WTC11 (cell line): ENCODE measurements at places on chromosomes 2 and 18. TPM values are rescaled to one million over a fixed set of nuclear protein-coding genes. Genes with fewer than 3 reads are reported as not detected.

DNA sequence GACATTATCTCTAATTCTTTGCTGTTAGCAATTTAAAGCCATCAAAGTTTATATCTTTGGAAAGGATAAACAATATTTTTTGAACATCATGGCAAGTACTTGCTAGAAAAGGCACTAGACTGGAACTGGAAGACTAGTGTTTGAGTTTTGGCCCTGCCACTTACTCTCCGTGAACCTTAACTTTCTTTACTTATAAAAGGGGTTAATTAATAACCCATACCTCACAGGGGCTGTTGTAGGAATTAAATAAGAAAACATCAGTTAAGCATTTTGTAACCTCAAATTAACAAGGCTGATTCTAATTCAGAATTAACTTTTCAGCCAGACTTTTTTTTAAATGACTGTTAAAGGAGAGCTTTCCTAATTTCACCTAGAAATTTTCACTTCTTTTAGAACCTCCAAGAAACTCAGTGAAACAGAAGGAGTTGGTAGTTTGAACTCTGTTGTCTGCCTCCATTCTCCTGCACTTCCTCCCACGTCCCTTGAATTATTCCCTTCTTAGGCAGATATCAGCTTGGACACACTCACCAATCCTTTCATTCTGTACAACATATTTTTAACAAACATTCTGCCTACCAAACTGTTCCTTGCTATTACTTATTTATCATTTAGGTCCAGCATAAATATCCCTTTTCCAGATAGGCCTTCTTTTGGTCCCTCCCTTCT, 79.5 kb downstream of the COX7A2L start:
- no peak for DNase-seq

DNA sequence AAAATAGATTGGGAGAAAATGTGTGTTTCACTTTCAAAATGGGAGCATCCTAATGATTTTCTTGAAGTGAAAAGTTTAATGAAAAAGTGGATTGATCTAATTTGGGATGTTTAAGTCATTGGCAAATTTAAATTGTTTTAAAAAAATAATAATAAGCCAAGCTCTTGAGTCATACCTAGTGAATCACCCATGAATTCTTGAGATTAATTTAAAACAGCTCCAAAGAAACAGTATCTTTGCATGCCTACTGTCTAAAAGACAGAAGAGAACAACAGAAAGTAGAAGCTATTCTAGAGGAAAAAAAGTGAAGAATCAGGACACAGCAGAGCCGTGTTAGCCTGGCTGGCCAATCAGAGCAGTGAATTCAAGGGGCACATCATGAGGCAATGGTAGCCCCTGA, 7.7 kb downstream of the ACVR1C start:
- DNase-seq, result no peak

DNA sequence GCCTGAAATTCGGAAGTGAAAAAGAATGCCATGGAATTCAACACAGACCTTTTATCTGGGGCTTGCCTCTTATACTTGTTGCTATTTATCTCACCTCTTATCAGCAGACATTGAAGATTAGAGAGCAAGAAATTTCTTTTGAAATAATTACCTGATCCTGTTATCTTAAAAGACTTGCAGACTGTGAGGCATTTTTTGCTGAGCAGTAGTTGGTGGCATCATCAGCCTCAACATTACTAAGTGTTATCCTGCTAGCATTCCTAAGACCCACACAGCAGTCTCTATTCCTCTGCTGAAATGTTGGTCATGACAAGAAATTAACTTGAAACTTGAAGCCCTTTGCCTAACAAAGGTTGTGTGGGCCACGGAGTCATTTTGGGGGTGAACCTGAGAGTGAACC, 186.5 kb downstream of the TRIB2 start:
- DNase-seq, result no peak

Gene ANO7
- total RNA-seq, result 8.0 to 8.8 TPM (median 8.6 TPM) in 3 replicates

GRCh38 chr2:71831193-71831577, 316.5 kb downstream of the CYP26B1 start:
- DNase-seq, result no peak

Gene PARD6G
- 13.0 to 14.4 TPM (median 13.6 TPM) in 3 replicates for total RNA-seq

DNA sequence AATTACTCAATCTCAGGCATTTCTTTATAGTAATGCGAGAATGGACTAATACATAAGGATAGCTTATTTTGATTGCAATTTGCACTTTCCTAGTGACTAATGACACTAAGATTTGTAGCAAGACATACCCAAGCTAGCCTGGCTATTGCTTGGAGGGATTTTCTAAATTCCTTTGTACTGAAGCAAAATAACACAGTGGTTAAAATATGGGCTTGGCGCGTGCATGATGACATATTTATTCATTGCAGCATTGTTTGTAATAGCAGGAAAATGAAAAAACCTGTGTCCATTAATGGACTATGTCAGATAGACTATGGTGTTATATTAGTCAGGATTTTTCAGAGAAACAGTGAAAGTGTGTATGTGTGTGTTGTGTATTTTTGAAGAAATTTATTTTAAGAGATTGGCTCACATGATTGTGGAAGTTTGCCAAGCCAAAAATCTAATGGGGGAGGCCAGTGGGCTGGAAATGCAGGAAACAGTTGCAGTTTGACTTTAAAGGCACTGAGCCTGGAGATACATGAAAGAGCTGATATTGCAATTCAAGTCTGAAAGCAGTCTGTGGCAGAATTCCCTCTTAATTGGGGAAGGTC, 16.7 kb upstream of the LAPTM4A start:
- no peak for DNase-seq

DNA sequence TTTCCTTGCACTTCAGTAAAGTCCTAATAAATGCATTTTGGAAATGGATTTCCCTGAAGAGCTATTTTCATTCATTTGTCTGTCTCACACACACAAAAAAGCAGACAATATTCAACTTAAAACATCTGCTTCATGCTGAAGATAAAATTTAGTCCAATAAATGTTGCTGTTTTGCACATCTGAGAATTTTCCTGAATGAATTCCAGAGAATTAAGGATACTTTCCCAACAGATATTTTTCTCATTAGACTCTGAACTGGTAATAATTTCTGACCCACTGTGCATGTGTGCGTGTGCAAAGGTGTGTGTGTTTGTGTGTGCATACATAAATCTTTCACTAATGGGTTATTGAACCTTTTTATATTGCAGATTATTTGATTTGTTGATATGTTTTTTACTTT, 390.2 kb upstream of the TMEFF2 start:
- DNase-seq, result no peak

Gene CDH7
- 0.85 to 1.3 TPM (median 0.94 TPM) in 3 replicates for total RNA-seq

Gene FABP1
- total RNA-seq, result 0.39 to 1.1 TPM (median 0.46 TPM) in 3 replicates

Gene FKBP1B
- total RNA-seq, result 58.6 to 83.9 TPM (median 74.8 TPM) in 3 replicates

Gene MC2R
- not detected in 3 replicates for total RNA-seq

GRCh38 chr2:150538651-150539201, 51.3 kb upstream of the RND3 start:
- DNase-seq, result no peak

Gene RGPD3
- total RNA-seq, result 0.07 to 0.11 TPM (median 0.11 TPM) in 3 replicates

Gene SPC25
- 23.2 to 29.2 TPM (median 28.6 TPM) in 3 replicates for total RNA-seq

DNA sequence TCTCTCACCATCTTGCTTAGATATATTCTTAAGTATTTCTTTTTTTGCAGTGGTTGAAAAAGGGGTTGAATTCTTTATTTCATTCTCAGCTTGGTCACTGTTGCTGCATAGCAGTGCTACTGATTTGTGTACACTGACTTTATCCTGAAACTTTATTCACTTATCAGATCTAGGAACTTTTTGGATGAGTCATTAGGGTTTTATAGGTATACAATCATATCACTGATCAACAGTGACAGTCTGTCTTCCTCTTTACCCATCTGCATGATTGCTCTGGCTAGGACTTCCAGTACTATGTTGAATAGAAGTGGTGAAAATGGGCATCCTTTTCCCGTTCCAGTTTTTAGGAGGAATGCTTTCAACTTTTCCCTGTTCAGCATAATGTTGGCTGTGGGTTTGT, 6.5 kb downstream of the STARD6 start:
- no peak for DNase-seq

- DNase-seq, result no peak
Measured at GRCh38 chr18:74063023-74063422, 84.6 kb downstream of the FBXO15 start.

GRCh38 chr2:28601616-28602015, 105.8 kb downstream of the PLB1 start:
- DNase-seq, result no peak

Gene EML4
- total RNA-seq, result 89.9 to 94.7 TPM (median 92.6 TPM) in 3 replicates

DNA sequence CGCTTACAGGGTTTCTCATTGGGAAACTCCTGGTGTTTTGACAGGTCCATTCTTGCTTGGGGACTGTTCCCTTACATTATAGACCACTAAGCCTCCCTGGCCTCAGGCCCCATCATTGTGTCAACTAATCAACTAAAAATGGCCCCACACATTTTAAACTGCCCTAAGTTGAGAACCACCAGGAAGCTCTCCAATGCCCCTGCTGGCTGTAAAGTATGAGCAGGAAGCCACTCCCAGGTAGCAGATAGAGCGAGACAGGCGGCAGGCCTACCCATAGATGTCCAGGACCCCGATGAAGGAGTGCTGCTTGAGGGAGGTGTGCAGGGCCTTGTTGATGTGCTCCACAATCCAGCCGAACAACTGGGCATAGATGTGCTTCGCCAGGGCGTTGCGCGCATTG, 160.7 kb upstream of the ACAA2 start:
- no peak for DNase-seq

GRCh38 chr18:46322411-46322891, 218.3 kb downstream of the HAUS1 start:
- DNase-seq, result no peak

DNA sequence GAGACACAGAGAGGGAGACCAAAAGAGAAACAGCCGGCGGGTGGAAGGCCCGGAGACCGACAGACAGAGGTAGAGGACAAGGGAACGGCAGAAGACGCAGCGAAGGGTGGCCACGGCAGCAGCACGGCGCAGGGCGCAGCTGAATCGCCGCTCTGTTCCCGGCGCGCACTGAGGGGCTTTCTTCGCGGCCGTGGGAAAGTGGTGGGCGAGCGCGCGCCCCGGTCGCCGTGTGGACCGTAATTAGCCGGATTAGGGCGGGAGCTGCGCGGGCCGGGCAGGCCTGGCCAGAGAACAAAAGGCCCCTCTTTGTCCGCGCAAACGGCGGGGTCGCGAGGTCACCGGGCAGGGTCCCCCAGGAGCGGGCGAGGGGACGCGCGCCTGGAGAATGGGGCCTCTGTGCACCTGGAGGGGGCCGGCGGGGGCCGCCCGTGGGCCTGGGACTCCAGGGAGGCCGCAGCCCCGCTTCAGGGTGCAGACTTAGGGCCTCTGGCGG, 158.3 kb downstream of the ZFP36L2 start:
- DNase-seq, result no peak

DNA sequence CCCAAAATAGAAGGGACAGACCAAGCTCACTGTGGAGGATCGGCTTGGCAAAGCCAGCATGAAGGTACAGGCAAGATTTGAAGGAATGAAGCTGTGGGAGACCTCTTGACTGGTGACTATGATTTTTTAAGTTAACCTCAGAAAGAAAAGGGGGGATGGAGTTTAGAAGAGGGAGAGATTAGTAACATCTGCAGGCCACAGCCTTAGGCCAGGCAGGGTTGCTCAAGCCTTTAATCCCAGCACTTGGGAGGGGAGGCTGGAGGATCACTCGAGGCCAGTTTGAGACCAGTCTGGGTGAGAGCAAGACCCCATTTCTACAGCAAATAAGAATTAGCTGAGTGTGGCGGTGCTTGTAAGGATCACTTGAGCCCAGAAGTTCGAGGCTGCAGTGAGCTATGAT, 46.6 kb downstream of the ZNF532 start:
- DNase-seq, result no peak

Gene TXNDC2
- 0.09 to 0.26 TPM (median 0.14 TPM) in 3 replicates for total RNA-seq

GRCh38 chr2:220966636-220967035, 605.5 kb downstream of the EPHA4 start:
- no peak for DNase-seq

DNA sequence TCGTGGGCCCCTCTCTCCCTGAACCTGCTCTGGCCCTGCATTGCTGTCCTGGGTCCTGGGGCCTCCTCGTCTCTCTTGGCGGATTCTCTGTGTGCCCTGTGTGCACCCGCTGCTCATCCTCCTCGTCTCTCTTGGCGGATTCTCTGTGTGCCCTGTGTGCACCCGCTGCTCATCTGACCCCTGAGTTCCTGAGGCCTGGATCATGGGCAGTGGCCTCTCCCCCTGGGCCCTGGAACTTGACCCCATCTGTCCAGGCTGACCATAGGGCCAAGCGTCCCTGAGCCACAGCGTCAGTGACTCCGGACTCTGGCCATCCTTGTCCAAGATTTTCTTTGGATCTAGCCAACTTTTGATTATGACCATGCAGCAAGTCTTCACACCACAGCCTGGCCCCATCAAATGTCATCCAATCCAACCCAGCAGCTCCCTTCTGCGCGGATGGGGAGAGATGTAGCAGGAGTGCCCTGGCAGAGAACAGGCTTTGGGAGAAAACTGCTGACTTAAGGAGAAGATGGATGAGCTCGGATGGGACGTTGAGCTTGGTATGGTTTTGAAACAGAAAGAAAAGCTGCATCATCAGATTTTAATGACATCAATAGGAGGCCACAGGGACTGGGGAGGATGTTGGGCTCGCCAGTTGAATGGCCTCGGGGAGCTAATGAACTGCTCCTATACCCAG, 455.1 kb upstream of the HS6ST1 start:
- DNase-seq, result no peak

GRCh38 chr2:223954401-223954800, 2.9 kb upstream of the MRPL44 start:
- no peak for DNase-seq

DNA sequence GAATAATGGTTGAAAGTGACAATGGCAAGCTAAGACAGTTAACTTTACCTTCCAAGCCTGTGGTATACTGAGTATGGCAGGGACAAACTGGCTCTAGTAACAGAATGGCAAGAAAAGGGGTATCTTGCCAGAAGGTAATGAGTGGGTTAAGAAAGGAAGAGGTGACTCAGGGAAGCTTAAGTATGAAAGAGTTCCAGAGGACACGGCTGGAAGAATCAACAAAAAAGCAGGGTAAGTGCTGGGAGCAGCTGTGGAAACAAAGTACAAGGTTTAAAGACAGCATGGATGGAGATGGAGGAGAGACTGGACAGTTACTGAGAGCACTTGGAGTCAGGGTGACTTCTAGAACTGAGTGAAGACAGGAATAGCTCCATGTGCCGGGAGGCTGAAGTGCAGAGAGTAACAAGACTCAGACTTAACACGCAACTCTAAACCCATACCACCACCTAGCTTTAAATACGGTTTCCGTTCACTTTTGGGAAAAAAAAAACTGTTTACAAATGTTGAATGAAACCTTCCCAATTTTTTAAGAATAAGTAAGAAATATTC, 69.0 kb downstream of the REV1 start:
- DNase-seq, result no peak

DNA sequence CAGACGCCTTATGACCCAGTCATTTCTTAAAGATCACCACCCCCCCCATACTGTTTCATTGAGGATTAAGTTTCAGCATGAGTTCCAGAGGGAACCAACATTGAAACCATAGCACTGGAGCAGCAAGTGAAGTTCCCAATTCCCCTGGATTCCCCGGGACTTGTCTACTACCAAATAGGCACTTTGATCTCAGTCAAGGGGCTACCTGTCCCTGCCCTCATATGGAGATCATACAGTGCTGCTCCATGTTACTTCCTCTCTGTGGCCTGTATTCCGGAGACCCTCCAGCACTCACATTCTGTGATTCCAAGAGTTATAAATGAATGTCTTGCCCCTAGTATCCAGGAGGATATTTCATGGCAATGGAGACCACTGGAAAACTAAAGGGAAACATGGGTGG, 42.5 kb downstream of the RNF144A start:
- DNase-seq, result no peak

Gene WNT10A
- not detected in 3 replicates for total RNA-seq

GRCh38 chr2:134011936-134012586, 241.8 kb upstream of the MGAT5 start:
- DNase-seq, result no peak

Gene C1GALT1C1L
- total RNA-seq, result 0.16 to 0.46 TPM (median 0.44 TPM) in 3 replicates
